ENCODE measurements at places on chromosomes 4 and X. TPM values are rescaled to one million over a fixed set of nuclear protein-coding genes. Genes with fewer than 3 reads are reported as not detected.

HMGB3 gene
- 24.1 TPM for polyA plus RNA-seq

SPIN2A gene
- 0.32 TPM for polyA plus RNA-seq

GUCY1B1 gene
- 0.08 TPM for polyA plus RNA-seq

GAGE1 gene
- not detected for polyA plus RNA-seq

IL2RG gene
- polyA plus RNA-seq = 0.26 TPM

NAP1L3 gene
- polyA plus RNA-seq = 0.61 TPM

SHISA3 gene
- not detected for polyA plus RNA-seq

ADGRG4 gene
- not detected for polyA plus RNA-seq

FAM9C gene
- not detected for polyA plus RNA-seq

C1QTNF7 gene
- polyA plus RNA-seq = not detected

CT45A10 gene
- polyA plus RNA-seq = not detected

ADGRL3 gene
- 0.55 TPM for polyA plus RNA-seq

Data from keratinocyte (primary cell).